ENCODE measurements at places on chromosomes 16 and 17.

DNA sequence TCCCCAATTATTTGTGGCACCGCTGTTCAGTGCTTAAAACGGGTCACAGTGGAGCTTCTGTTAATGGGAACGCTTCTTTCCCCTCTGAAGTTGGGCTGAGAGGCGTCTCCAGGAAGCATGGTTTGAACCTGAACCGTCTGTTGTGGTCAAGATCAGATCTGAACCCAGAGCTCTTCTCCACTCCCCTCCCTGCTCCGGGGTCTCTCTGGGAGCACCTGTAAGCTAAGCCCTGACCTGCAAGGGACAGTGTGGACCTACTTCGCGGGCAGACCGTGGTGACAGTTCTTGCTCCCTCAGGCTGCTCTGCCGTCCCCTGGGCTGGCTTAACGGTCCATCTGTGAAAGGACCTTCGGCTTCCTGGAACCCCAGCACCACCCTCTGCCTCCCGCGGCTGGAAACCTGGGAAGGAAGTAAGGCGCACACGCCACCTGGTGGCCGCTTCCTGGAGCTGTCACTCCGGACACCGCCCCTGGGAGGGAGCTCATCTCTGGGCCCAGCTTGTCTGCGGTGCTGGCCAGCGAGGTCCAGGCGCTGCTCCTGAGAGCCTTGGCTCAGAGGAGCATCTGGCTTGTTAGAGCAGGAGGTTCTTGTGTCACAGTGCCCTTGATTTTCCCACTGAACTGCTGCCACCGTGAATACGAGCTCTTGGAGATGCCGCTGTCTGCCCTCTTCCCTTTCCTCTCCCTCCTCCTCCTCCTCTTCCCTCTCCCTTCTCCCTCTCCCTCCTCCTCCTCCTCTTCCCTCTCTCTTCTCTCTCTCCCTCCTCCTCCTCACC, 518.5 kb upstream of the EEF2KMT start:
- DNase-seq = no peak

- no peak for DNase-seq
Observed at GRCh38 chr16:31421587-31421986, 6.6 kb downstream of the COX6A2 start.

DNA sequence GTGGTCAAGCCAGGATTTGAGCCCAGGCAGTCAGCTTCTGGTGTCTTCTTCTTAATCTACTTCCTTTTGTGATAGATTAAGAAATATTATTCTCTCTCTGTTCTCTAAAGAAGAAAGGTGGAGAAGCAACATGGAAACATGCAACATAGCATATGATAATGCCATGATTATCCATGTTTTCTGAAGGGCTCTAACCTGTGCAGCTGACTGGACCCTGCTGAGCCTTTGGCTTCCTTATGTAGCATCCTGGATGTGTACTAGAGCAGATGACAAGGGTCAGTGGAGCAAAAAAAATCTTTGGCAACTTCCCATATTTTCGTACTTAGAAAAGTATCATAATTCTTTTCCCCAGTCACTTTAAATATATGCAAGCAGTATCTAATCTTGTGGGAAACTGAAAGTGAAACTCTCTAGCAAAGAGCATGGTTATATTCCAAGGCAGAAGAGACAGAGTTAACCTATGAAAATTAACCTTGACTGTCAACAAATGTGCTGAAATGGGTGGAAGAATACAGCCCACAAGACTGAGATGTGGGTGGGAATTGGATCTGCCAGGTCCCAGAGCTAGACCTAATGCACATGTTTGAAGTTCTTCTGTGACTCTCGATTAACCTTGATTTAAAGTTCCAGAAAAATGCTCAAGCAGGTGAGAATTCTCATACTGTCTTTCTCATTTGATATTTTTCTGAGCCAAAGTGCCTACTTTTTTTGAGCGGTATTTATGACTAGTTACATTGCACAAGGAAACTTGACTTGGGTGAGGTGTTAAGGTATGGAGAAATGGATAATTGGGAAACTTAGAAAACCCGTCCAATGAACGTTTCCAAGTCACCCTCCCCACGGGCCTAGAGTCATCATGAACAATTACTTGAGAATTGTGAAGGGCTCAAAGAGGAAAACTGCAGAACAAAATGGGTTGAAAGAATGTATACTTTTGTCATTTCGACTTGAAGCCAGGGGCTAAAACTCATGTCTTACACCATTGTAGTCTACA, 248.6 kb downstream of the FTO start:
- DNase-seq = no peak

DNA sequence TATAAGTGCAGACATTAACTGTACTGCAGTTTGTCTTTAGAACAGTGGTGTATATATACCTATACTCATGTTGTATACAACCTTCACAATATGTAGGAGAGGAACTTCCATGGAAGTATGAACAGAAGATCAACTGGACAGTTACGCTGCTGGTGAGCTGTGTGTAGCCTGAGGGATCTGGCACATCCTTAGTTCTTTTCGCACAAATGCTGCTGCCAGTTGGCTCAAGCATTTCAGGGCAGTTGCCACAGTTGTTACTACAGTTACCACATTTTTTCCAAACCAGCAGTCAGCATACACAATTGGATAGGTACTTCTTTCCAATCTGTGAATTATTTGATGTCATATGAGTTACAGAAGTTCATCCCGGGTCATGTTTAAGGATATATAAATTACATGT, 539.6 kb upstream of the HSBP1 start:
- DNase-seq = no peak

- DNase-seq = no peak
Observed at GRCh38 chr16:79713609-79714309, 113.2 kb upstream of the MAF start.

DNA sequence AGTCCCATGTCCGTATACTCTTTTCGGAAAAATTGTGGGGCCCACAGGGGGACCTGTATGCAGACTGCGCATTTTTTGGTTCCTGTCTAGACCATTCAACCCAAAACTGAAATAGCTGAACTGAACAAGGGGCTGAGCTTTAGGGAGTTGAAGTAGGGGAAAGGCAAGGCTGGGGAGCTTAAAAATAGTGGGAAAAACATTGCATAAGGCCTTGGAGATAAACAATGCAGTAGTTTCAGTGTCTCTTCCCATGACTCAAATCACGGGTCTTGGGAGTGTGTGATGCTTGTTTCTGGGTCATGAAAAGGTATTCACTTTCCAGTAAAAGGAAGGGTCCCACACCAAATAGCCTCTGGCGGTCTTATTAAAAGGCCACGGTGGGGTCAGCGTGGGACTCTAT, 402.8 kb upstream of the SALL1 start:
- no peak for DNase-seq

DNA sequence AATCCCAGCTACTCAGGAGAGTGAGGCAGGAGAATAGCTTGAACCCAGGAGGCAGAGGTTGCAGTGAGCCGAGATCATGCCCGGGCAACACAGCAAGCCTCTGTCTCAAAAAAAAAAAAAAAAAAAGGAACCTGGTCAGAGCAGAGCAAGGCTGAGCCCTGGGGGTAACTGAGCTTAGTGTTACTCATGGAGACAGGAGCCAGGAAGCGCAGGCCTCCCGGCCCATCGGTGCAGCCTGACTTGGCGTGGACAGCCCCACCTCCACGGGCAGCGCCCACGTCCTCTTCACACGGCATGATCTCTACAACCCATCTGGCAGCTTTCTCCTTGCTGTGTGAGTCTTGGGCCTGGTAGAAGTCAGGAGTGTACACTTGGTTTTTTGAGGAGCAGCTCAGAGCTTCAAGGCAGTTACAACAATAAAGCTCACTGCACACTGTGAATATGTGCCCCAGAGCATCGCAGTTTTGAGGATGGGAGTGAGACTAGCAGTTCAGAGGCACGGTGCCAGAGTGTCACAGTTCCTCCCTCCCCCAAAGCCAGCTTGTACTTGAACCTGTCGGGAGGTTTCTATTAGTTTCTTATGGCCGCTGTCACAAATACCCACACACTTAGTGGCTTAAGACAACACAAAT, 129.9 kb downstream of the RAP1GAP2 start:
- no peak for DNase-seq

DNA sequence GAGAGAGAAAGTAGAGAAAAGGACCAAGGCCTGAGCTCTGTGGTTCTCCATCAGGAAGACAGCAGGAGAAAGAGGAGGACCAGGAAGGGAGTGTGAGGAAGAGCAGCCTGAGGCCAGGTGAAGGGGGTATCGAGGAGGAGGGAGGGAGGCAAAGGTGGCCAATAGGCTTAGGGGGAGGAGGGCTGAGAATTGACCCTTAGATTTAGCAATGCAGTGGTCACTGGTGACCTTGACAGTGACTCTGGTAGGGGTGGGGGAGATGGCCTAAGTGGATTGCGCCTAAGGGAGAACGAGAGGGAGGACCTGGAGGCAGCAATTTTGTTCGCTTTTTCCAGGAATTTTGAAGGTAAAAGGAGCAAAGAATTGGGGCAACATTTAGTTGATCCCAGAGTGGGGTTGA, 5.4 kb upstream of the NAGS start:
- no peak for DNase-seq

DNA sequence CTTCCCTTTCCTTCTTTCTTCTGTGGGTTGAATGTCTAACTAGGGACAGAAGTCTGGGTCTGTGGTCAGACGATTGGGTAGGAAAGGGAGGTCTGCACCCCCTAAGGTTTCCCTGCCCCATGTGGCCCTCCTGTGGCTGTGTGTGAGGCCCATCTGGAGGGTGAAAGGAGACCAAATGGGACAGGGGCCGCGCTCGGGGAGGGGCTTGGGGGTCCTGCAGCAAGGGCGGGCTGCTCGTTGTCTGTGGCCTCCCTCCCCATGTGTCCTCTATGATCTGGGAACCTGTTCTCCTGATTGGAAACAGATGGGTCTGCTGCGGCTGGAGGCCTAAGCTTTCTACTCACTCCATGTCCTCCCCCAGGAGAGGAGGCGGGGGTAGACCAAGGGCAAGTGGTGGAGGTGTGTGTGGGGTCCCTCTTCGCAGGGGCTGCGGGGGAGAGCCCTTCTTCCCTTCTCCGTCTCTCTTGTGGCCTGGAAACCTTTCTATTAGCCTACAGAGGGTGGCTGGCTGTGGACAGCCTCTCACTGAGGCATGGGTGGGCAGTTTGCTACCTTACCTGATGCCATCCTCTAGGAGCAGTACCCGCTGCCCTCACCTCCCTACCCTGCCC, 18.6 kb downstream of the IGFBP4 start:
- no peak for DNase-seq

- DNase-seq = no peak
Observed at GRCh38 chr17:59331929-59332748, 684 bp downstream of the YPEL2 start.

- peak; percentile 46 for DNase-seq
Observed at GRCh38 chr17:58666858-58667267, 25.0 kb downstream of the TEX14 start.

DNA sequence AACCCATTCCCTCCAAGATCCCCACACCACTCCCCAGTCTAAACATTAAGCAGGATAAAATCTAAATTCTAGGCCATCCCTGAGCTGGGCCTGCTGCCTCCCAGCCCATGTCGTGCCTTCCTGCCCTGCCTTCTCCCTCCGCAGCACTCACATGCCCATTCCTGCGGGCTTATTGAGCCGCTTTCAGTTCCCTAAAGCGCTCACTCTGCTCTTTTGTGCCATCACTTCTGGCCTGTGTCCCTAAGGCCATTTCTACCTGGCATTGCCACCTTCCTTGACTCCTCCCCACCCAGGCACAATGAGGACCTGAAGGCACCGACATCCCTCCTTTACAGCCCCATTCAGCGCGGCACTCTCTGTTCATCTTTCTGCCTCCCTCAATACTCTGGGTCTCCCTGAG, 13.0 kb upstream of the RAB5C start:
- DNase-seq = no peak

DNA sequence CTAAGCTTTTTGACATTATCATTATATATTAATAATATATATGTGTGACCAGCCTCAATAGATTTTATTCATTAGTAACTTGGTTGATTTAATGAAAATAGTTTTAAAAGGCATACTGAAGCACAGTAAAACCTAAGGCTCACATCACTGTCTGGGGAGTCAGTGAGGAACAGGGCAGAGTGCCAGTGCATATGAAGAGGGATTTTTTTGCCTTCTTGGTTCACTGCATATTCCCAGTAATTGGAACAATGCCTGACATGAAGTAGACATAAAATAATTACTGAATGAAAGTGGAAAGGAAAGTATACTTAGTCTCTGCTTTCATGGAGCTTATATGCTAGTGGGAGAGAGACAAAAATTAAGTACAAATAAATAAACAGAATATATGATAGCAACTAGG, 81.1 kb downstream of the FTO start:
- no peak for DNase-seq

- DNase-seq = no peak
Observed at GRCh38 chr16:58040496-58040846, 14.9 kb downstream of the MMP15 start.

GRCh38 chr16:49639739-49640431, 216.0 kb downstream of the ZNF423 start:
- no peak for DNase-seq

- no peak for DNase-seq
Observed at GRCh38 chr17:34259146-34259545, 4.1 kb downstream of the CCL2 start.

- no peak for DNase-seq
Observed at GRCh38 chr16:19882186-19882585, 2.5 kb downstream of the GPRC5B start.

DNA sequence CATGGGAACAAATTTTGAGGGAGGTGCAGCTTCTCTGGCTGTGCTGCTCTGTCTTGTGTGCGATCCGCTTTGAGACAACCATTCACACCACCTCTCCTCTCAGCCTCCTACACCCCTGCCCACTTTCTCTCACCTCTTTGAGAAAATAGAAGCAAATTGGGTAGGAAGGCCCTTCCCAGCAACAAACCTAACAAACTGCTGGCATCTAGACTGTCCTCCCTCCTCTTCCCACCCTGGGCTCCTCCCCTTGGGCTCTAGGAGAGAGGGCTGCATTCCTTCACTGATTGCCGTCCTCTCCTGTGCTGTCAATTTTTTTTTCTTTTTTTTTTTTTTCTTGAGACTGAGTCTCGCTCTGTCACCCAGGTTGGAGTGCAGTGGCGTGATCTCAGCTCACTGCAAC, 13.5 kb downstream of the CDIPT start:
- DNase-seq = no peak

- no peak for DNase-seq
Observed at GRCh38 chr17:3534881-3535252, 22.7 kb downstream of the TRPV3 start.

GRCh38 chr17:65243838-65244625, 106.9 kb downstream of the RGS9 start:
- DNase-seq = peak; percentile 19

DNA sequence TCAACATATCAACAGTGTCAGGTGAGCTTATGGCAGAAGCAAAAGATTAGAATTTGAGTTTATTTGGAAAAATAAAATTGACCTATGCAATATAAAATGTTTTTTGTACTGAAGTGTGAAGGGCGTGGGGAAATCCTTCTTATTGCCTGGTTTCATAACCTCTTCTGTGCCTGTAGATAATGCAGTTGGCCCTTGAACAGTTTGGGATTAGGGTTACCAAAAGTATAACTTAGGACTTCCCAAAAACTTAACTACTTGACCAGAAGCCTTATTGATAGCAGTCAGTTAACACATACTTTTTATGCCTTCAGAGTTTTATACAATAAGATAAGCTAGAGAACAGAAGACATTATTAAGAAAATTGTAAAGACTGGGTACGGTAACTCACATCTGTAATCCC, 66.0 kb downstream of the TMC6 start:
- DNase-seq = no peak

DNA sequence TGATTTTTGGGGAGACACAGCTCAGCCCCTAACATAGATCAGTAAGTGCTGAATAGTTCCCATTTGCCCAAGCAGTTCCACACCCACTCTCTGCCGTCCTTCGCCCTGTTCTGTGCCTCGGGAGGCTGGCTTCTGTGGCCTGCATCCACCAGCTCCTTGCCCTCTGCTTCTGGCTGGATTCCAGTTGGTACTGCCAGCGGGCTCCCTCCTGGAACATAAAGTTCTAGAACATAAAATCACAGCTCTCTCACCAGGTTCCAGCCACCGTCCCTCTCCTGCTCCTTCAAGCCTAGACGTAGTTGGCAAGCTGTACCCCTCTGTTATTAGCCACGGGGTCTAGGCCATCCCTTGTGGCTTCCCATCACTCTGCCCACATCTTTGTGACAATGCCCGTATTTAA, 3.9 kb upstream of the MRPS23 start:
- DNase-seq = no peak

Data from NCI-H510A (cell line).